Activated naive CD8-positive, alpha-beta T cell treated with anti-CD3 and anti-CD28 coated beads, Interleukin-2, amount 10 ng/mL, durations not matched to agents 7 days and 5 days (primary cell): ENCODE measurements at places on chromosomes 3 and 15.

DNA sequence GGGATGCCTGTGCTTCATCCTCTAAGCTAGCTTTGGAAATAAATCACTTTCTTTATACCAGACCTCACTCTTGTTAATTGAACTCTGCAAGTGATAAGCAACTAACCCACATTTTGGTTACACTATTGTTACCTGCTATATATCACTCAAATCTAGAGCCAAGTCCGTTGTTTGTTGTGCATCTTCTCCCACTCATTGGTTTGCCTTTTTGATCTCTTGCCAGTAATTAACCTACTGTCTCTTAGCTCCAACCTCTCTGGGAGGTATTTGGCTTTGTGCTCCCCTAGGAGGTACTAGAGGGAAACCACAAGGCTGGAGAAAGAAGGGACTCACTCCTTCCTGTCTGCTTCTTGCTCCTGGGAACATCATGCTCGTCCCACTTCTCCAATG, 12.8 kb upstream of the CRBN start:
- DNase-seq, result no peak

- DNase-seq, result no peak
Measured at GRCh38 chr3:24367664-24368264, 126.9 kb downstream of the THRB start.

GRCh38 chr3:101478980-101479379, 34.0 kb downstream of the SENP7 start:
- DNase-seq, result no peak

- no peak for DNase-seq
Measured at GRCh38 chr3:179606534-179607085, 2.0 kb downstream of the NDUFB5 start.

GRCh38 chr3:4655145-4656045, 162.2 kb downstream of the ITPR1 start:
- no peak for DNase-seq

DNA sequence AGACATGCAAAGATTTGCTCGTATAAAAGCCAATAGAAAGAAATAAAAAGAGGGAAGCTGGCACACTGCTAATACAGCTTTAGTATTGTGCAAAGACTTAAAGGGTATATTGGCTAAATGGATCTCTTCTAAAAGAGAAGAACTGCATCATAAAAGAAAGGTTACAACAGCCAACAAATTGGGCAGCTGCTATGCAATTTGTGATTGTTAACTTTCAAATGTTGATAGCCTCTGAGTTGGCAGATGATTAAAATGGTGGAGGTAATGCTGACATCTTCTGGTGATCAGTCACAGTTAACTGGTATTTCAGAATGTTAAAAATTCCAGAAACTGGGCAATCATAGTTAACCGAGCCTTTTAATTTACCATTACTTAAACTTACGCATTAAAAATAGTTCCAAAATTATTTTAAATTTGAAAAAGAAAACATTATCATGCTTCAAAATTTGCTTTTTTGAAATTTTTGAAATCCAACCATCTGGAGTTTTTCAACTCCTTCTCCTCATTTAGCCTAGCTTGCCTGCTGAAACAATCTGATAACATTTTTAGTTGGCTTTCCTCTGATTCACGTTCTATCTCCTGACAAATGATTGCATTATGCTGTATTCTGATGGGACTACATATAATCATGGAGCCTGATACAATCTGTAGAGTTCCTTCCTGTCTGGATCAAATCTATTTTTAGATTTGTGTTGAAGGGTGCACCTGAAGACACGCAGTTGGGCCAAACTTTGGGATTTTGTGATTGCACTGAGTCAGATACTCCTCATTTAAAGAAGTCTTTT, 144.0 kb upstream of the PDZRN3 start:
- no peak for DNase-seq
